ENCODE measurements at places on chromosomes 2 and 18.

- DNase-seq = no peak
Observed at GRCh38 chr2:190641469-190641868, 7.4 kb upstream of the NAB1 start.

- no peak for DNase-seq
Observed at GRCh38 chr18:44869533-44869932, 188.8 kb downstream of the SETBP1 start.

GRCh38 chr2:15750822-15751329, 159.2 kb downstream of the DDX1 start:
- no peak for DNase-seq

- no peak for DNase-seq
Observed at GRCh38 chr2:143264851-143265250, 135.6 kb downstream of the ARHGAP15 start.

Measured in stimulated activated CD8-positive, alpha-beta memory T cell treated with anti-CD3 and anti-CD28 coated beads, Interleukin-4, amount 100 ng/mL, for 24 hours (primary cell).